ENCODE measurements at places on chromosomes 13 and 19.

- DNase-seq: no peak
Observed at GRCh38 chr19:43470288-43470687, 4.9 kb upstream of the LYPD3 start.

DNA sequence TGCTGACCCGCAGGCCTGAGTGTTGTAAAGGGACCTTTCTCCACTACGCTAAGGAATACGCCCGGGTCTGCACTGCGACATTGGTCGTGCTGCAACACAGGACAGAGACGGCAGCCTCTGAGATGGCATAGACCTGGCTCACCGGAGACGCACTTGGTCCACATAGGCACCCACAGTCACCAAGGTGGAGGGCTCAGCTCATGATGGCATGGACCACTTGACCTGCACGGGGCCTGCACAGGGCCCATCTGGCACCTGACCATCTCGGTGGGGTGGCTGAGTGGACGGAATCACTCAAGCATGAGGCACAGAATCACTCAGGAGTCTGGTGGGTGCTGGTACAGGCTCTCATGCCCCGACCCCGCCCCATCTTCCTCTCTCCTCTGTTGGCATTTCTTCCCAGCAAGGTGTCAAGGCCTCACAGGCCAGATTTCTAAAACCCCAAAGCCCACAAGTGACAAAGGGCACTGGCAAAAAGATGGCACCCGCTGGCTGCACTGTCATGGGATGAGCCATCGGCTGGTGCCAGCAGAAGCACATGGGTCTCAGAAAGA lies 45.9 kb downstream of the TSHZ3 start:
- DNase-seq: no peak

GRCh38 chr13:103044056-103044455 lies 22.2 kb downstream of the SLC10A2 start:
- DNase-seq: no peak

GRCh38 chr13:114144606-114145244 lies 12.3 kb upstream of the RASA3 start:
- DNase-seq: no peak

GRCh38 chr19:50051964-50052363 lies 26.2 kb downstream of the ZNF473 start:
- no peak for DNase-seq

- DNase-seq: no peak
Observed at GRCh38 chr13:98286799-98287198, 109.7 kb upstream of the RNF113B start.

- no peak for DNase-seq
Observed at GRCh38 chr13:21966014-21966413, 295.1 kb downstream of the FGF9 start.

DNA sequence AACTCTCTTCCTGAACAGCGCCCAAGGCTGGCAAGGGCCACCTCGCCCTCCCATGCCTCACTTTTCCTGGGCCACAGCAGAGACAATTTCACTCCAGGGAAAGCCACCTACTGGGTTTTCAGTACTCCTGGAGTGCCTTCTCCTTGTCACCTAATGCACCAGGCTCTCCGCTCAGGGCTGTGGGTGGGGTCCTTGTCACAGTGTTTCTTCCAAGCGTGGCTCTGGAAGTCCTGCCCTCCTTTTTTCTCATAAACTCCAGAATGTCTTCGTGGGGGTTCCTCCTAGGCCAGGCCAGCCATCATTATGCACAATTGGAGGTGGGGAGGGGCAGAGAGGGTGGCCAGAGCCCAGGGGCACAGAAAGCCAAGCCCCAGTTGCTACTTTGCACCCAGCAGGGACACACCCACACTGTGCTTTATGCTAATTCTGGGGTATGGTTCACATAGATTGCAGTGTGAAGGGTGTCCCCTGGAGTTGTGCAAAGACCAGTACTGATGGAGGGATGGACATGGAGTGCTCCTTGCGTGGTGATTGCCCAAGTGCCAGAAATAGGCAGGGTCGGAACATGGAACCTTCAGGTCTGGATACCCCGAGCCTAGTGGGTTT lies 78.8 kb downstream of the CHST8 start:
- DNase-seq: no peak

DNA sequence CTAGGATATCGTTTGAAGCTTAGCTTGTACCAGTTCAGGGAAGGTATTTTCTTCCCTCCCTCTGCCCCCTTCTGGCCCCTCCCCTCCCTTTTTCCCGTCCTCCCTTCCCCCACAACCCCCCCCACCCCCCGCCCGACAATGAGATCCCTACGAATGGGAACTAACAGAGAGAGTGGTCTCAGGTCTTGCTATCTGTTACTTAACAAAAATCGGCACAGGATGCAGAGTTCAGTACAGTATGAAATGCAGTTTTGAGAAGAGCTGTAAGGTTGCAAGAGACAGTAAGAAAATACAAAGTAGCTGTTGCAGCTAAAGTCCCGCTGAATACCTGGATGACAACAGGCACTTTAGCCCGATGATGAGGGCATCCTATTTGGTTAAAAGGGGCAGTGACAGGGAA lies 3.1 kb upstream of the DACH1 start:
- DNase-seq: no peak

GRCh38 chr19:42267644-42268141 lies 1.4 kb upstream of the CIC start:
- DNase-seq: no peak

DNA sequence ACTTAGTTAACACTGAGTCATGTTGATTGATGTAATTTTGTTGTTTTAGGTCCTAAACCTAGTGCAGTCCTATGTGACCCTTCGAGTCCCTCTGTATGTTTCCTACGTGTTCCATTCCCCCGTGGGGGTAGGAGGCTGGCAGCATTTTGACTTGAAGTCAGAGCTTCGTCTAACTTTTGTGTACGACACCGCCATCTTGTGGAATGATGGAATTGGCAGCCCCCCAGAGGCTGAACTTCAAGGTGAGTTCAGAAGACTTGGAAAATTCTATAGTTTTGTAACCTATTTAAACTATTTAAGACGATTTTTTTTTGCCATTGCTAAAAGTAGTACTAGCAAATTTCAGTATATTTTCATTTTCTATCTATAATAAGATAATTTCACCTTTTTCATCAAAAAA lies 117.9 kb downstream of the STOML3 start:
- peak; percentile 5 for DNase-seq

- DNase-seq: no peak
Observed at GRCh38 chr13:100513987-100514670, 74.5 kb downstream of the GGACT start.

DNA sequence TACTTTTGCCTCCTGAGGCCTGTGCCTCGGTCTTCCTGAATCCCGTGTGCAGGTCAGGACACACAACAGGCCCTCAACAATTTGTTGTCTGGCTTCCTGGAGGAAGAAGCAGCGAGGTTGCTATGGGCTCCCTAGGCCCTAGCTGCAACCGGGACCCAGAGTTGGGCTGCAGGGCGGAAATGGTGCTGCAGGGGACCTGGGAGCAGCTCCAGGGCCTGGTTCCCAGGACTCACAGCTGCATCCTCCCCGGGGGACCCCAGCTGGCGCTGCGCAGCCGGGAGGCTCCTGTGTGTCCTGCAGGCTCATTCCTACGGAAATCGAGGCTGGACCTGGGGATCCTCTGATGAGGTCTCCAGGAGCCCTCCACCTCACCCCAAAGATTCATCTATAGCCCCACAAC lies 999 bp upstream of the TNFAIP8L1 start:
- DNase-seq: no peak

GRCh38 chr13:72963762-72964161 lies 95.0 kb upstream of the KLF5 start:
- no peak for DNase-seq

DNA sequence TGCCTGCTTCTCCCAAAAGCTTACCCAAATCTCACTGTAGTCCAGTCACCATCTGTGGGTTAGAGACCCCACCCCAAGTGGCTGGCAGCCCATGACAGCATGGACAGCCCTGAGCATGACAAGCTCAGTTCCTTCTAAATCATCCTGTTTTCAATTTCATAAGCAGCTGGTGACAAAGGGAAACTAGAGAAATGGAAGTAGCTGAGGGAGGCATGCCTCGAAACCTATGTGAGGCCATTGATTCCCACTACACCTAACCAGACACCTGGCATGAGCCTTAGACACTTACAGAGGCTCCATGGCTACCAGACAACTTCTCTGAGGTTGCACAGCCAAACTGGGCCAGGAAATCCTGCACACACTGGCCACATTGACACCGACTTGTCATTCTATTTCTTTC lies 56.2 kb downstream of the ABCC4 start:
- no peak for DNase-seq

DNA sequence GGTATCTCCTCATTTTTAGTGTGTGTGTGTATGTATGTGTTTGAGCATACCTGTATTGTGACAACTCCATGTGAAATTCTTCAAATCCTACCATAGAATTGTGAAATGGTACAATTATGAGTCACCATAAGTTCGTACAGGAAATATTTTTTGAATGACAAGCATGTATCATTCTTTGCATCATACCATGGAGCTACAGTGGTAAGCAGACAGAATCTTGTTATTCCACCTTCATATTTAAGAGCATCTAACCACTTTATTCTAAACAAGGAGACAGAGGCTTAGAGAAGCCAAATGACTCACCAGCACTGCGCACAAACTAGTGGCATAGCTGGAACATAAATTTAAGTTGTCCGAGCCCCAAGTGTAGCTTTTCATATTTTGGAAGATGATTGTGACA lies 4.5 kb upstream of the EPSTI1 start:
- peak; percentile 58 for DNase-seq

DNA sequence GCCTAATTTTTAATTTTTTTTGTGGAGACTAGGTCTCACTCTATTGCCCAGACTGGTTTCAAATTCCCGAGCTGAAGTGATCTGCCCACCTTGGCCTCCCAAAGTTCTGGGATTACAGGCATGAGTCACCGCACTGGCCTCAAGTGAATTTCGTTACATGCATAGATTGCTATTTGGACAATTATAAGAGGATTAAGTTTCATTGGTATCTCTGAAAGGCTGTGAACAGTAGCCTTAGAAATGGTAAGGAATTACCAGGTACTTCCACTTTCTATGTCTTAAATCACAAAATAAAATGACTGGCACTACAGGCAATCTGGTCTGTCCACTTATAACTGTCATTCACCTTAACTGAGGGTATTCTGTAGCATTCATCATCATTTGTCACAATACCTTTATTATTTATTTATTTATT lies 2.9 kb upstream of the CCDC9 start:
- DNase-seq: no peak

GRCh38 chr19:1243768-1244692 lies 2.5 kb downstream of the ATP5F1D start:
- DNase-seq: peak; percentile 81

GRCh38 chr19:42207767-42208271 lies 9.7 kb downstream of the DEDD2 start:
- no peak for DNase-seq

DNA sequence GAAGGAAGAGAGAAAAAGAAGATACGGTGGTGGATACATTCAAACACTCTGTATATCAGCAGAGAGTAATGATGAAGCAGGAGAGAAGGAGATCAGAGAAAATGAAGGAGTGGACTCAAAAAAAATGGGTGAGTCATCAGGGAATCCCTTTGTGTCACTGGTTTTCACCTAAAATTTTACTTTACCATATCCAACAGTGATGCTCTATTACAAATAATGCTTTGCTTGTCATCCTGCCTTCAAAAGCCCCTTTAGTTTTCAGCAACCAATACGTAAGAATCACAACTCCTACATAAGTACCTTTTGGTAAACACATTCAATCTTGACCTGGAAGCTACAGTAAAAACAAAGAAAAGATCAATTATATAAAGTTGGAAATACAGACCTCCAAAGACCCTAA lies 88.8 kb downstream of the ENOX1 start:
- no peak for DNase-seq

GRCh38 chr13:30453727-30454126 lies 12.0 kb downstream of the HMGB1 start:
- peak; percentile 47 for DNase-seq

- no peak for DNase-seq
Observed at GRCh38 chr13:101390461-101390860, 25.8 kb downstream of the NALCN start.

DNA sequence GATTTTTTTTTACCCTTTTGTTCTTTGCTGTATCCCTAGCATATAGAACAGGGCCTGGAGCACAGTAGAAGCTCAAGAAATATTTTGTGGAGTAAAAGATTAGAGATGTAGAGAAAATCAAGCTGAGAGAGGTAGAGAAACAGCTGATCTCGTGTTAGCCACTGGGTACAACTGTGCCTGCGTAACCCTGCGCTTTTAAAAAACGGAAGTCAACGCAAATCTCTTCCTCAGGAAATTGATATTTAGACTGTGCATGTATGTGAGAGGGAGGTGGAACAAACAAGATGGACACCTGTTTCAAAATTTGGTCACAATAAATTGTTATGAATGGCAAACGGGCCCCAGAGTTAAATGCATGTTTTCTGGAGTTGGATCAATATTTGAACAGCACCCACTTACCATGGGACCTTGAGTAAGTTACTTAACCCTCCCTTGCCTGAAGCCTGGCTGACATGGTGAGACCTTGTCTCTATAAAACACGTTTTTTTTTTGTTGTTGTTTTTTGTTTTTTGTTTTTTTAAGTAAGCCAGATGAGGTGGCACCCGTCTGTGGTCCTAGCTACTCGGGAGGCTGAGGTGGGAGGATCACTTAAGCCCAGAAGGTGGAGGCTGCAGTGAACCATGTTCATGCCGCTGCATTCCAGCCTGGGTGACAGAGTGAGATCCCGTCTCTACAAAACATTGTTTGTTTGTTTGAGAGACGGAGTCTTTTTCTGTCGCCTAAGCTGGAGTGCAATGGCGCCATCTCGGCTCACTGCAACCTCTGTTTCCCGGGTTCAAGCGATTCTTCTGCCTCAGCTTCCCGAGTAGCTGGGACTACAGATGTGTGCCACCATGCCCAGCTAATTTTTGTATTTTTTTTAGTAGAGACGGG lies 3.3 kb upstream of the EPOR start:
- no peak for DNase-seq

GRCh38 chr13:24081387-24081786 lies 79.1 kb upstream of the SPATA13 start:
- no peak for DNase-seq

DNA sequence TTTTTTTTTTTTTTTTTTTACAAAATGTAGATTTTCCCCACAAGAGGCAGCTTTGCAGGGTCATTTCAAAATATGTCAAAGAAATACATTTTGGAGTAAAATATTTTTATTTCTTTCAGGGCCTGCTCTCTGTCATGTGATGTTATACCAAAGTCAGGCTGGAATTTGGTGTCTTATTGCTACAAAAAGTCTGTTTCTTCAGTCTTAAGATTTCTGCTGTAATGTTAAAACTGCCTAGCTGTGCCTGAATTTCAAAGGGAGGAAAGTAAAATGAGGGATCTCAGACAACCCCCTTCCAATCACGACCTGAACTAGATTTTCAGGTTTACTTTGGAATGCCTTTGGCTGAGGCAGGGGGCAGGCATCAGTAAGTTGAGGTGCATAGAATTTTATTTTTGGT lies 12.8 kb upstream of the GTF2F2 start:
- no peak for DNase-seq

GRCh38 chr13:67118277-67118676 lies 111.9 kb downstream of the PCDH9 start:
- DNase-seq: no peak

DNA sequence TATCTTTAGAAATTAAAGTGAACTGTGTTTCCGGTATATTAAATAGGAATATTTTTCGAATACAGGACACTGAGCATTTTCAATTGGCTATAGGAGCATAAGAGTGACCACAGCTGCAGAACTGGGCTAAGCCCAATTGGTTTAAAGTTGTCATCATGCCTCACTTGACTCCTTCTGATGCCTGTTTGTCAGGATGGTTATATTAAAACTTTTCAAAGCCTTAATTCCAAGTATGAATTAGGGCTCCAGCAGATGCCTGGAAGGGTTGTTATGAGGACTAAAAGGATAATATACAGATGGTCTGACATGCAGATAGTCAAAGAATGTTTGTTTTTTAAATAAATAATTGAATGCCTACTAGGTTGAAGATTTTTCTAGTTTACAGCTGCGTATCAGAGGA lies 100.0 kb downstream of the LMO7 start:
- DNase-seq: no peak

GRCh38 chr19:1290196-1290702 lies 4.6 kb downstream of the EFNA2 start:
- DNase-seq: no peak

All from T-helper 2 cell (primary cell).